ENCODE measurements at places on chromosomes 16 and 17. TPM values are rescaled to one million over a fixed set of nuclear protein-coding genes. Genes with fewer than 3 reads are reported as not detected.

KIF18B gene
- total RNA-seq, result 0.32 TPM

UQCRC2 gene
- total RNA-seq, result 161 TPM

SRL gene
- 0.64 TPM for total RNA-seq

MON1B gene
- total RNA-seq, result 54.2 TPM

OSBPL7 gene
- total RNA-seq, result 14.4 TPM

CCDC200 gene
- not detected for total RNA-seq

KRT23 gene
- 1.1 TPM for total RNA-seq

HAGHL gene
- 8.9 TPM for total RNA-seq

TMEM256 gene
- 45.2 TPM for total RNA-seq

TBC1D3B gene
- total RNA-seq, result 8.2 TPM

PHB1 gene
- total RNA-seq, result 127 TPM

- no peak for DNase-seq
These were observed 14.4 kb upstream of the ALOX12 start for GRCh38 chr17:6981426-6981825.

DNA sequence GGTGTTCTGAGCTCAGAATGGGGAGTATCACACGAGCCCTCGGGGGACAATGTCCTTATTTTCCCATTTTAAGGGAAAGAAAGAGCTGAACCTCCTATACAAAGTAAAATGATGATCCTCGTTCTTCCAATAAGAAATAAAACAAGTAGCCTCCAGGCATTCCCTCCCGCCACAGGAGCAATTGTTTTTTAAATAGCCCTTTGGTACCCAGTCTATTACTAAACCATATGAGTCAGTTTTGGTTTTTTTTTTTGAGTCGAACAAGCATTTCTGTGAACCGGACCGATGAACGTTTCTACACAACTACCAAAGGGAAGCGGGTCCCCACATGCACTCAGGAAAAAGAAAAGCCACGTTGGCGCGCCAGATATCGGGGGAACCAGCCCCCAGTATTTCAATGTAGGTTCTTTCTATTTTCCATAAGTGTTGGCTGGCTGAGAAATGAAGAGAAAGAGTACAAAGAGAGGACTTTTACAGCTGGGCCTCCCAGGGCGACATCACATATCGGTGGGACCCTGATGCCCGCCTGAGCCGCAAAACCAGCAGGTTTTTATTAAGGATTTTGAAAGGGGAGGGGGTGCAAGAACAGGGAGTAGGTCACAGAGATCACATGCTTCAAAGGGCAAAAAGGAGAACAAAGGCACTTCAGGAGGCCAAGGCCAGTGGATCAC lies 3.8 kb upstream of the DCXR start:
- no peak for DNase-seq

DNA sequence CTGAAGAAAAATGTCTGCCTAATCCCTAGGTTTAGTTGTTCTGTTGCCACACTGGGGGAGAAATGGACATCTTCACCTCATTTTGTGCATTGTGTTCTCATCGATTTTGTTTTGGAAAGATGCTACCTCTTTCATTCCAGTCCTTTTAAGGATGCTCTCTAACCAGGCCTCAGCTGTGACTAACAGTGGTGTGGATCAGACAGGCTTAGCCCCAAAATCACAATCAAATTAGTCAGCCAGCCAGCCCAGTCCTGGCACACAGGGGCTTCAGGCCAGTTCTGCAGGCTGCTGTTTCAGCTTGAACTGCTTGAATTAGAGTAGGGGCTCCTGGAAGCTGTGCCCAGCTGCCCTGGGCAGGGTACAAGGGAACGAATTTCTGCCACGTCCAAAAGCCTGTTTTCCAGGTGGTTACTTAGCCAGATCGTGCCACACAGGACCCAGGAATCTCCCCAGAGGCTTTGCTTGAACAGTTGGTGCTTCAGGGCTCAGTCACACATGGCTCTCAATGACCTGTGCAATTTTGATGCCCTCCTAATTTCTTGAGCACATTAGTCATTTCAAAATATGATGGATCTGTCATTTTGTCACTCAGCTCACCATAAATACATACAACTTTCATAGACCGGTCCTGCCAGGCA lies 60.7 kb downstream of the CLEC16A start:
- no peak for DNase-seq

GRCh38 chr17:45265821-45266220 lies 3.9 kb upstream of the SPATA32 start:
- DNase-seq, result no peak

- no peak for DNase-seq
These were observed 28.5 kb upstream of the VAT1L start for GRCh38 chr16:77759821-77760220.

- peak; percentile 89 for DNase-seq
These were observed 43.2 kb downstream of the CUEDC1 start for GRCh38 chr17:57911834-57912673.

DNA sequence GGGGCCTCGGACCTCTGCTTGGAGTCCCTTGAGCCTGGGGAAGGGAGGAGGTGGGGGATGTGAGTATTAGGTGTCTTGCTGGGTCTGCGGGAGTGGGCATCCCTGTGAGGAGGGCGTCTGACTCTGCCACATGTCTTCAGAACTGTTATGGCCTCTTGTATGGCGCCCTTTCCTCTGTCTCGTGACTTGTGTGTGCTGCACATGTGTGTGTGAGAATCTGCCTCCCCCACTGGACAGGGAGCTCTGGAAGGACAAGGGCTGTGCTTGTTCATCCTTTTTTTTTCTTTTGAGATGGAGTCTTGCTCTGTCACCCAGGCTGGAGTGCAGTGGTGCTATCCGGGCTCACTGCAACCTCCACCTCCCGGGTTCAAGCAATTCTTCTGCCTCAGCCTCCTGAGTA lies 33.4 kb downstream of the ARHGAP23 start:
- no peak for DNase-seq

GRCh38 chr17:44543213-44543904 lies 13.9 kb upstream of the FZD2 start:
- no peak for DNase-seq

DNA sequence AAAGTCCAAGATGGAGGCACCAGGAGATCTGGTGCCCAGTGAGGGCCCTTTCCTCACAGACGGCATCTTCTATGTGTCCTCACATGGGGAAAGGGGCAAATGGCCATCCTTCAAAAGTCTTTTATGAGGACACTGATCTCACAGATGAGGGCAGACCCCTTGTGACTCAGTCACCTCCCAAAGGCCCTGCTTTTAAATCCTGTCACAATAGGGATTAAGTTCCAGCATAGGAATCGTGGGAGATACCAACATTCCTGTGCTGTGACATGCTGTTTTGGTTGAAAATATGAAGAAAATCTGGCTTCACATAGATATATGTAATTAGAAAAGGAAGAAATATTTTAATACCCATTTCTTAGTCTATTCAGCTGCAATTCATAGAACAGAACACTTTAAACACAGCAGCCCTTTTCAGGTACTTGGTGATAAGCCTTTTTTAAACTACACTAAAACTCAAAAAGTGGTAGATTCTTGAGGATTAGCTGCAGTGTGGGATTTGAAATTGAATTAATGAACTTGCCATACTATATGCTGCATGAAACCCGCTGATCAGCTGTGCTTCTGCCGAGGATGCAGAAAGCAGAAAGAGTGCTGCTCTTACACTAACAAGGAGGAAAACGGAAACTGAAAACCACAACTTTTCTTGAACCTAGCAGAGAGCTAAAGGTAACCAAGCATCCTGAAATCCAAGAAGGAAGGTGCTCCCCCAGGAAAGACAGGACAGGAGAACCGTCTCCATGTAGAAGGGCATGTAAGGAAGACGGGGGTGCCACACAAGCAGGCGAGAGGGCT lies 32.7 kb downstream of the VPS53 start:
- no peak for DNase-seq

DNA sequence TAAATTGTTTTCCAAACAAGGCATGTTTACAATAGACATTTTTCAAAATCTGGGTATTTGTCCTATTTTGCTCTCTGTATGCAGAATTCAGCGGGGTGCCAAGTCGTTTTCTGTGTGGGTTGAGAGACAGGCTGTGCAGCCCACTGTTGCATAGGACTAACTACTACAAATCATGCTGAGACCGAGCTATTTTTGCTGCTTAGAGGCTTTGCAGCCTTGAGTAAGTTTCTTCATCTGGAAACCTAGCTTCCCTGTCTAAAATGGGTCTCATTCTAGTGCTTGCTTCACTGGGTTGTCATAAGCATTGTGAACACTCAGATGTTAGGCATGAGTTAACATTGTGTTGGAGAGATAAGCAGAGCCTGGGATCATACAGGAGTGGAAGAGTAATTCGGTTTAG lies 1.3 kb downstream of the PRPSAP2 start:
- no peak for DNase-seq

GRCh38 chr16:6633456-6633855 lies 699.2 kb upstream of the RBFOX1 start:
- no peak for DNase-seq

DNA sequence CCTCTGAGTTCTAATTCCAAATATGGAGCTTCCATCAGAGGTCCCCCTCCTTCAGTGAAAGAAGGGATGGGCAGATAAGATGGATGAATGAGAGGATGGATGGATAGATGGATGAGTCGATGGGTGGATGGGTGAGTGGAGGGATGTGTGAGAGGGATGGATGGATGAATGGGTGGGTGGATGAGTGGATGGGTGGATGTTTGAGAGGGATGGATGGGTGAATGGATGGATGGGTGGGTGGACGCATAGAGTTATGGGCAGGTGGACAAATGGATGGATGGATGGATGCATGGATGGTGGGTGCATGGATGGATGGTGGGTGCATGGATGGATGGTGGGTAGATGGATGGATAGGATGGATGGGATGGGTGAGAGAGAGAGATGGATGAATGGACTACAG lies 69.0 kb downstream of the MGAT5B start:
- no peak for DNase-seq

DNA sequence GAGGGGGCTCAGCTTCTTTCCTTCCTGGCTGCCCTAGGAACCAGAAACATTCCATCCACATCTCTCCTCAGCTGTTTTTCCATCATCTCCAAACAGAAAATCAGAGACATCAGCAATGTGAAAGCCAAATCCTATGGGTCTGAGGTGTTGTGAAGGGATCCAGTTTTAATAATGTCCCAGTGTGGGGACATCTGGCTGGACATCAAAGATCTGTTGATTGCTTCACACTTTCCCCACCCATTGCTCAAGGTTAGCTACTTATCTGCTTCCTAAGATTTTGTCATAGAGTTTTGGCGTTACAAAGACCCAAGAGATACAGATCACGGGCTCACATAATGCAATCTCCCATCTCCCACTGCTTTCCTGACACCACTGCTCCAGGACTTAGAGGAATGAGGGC lies 47.8 kb upstream of the AXIN2 start:
- no peak for DNase-seq

DNA sequence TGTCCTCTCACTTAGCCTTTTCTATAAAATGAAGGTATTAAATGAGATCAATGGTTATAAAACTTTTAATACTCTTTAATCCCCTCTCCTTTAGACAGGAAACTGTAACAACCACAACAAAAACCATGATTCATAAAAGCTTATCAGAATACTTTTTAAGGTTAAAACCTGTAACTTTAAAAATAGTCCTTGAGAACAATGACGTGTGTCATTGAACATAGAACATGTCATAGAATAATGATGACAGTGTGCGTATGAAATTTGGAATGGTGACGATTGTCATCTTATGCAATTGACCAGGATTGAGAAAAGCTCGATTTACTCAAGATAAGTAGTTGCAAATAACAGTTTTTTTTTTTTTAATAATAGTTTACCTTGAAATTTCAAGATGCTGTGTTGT lies 94.1 kb downstream of the PLCG2 start:
- no peak for DNase-seq

DNA sequence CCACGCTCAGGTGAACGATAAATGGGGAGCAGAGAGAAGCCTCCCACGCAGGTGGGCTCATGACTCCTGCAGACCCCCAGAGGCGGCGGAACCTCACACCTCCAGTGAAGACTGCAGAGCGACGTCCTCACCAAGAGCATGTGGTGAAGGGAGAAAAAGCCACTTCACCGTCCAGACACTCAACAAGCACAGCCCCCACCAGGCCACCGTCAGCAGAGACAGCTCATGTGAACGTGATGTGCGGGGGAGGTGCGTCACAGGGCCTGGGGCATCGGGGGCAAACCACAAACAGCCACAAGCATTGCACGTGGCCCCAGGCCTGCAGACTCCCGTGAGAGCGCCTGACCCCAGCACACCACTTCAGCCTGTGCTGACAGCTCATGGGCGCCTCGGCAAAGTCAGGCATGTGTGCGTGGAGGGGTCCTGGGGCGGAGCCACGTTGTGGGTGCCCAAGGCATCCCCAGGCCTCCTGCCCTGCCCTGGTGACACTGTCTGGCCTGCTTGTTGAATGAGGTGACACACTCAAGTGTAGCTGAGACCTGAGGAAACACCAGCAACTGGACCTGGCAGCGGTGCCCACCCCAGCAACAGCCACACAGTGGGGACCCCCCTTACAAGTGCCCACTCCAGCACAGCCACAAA lies 19.0 kb downstream of the LMF1 start:
- DNase-seq, result no peak
